ENCODE measurements at places on chromosomes 7 and 10.

DNA sequence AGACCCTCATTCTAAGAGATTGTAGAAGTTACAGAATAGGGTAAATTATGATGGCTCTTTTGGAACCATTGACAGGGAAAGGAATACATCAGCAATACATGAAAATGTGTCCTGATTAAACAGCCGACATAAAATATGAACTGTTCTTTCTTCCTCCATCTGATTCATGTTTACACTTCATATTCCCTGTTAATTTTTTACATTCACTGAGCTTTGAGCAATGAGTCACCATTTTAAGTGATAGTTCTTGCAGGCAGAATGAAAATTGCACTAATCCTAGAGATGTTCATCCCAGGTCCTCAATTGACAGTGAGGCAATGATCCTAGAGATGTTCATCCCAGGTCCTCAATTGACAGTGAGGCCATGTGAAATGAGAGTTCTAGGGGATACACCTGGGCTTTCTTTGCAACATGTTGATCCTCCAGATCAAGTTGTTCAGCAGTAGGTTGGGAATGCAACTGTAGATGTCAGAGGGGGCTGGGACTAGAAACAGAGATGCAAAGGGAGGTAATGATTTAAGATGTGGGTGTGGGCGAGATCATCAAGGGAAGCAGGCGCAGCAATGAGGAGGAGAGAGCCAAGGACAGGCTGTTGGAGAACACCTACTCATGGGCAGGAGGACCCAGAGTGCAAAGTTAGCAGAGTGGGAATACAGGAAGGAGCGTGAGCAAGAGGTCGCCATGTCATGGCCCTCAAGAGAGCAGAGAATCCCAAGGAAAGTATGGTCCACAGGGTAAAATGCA lies 138.7 kb downstream of the ZNF365 start:
- no peak for DNase-seq

DNA sequence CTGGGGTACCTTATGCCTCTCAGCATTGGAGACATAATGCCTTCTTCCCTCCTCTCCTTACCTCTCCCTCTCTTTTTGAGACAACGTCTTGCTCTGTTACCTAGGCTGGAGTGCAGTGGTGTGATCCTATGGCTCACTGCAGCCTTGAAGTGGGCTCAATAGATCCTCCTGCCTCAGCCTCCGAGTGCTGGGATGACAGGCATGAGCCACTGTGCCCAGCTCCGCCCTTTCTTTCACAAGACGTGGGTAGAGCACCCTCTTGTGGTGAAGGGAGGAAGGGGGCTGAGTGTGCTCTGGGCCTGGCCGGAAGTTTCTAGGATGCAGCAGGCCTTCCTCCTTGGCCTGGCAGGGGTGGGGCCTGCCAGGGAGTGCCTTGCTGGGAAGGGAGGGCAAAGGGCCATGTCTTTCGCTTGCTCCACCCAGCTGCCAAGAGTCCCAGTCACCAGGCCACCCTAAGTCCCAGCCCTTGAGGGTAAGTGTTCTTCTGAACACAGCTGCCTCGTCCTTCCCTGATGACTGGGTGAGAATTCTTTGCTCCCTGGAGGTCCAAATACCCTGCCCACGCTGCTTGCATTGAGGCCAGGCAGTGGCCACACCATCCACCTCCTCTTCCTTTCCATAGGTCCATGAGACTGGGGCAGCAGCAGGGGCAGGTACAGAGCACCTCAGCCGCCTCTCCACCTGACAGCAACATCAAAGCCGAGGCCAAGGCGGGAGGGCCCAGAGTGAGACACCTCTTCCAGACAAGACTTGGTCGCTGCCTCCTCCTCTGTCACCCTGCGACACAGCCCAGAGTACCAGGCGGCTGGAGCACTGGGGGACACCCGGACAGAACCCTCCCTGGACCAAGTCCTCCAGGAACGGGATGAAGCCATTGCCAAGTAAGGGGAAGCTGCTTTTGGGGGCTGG lies 3.7 kb downstream of the ABHD11 start:
- DNase-seq: peak; percentile 100

GRCh38 chr7:54253036-54253373 lies 289.2 kb upstream of the VSTM2A start:
- no peak for DNase-seq

DNA sequence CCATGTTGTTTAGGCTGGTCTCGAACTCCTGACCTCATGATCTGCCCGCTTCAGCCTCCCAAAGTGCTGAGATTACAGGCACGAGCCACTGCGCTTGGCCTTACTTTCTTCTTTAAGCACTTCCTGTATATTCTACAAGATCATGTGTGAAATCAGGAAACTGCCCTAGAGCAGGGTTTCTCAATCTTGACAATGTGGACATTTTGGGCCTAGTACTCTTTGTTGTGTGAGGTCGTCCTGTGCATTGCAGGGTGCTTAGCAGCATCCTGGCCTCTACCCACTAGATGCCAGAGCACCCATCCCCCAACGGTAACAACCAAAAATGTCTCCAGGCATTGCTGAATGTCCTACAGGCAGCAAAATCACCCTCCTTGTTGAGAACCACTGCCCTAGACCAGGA lies 24.7 kb downstream of the RRP12 start:
- DNase-seq: no peak

- no peak for DNase-seq
Measured at GRCh38 chr7:129750501-129750900, 139.0 kb downstream of the NRF1 start.

- no peak for DNase-seq
Measured at GRCh38 chr10:23872290-23872689, 336.6 kb upstream of the KIAA1217 start.

GRCh38 chr7:75866489-75867389 lies 12.1 kb upstream of the RHBDD2 start:
- DNase-seq: peak; percentile 65

GRCh38 chr10:118342638-118343020 lies 505 bp upstream of the FAM204A start:
- DNase-seq: no peak

- DNase-seq: no peak
Measured at GRCh38 chr10:12868229-12868628, 133.3 kb downstream of the CCDC3 start.

DNA sequence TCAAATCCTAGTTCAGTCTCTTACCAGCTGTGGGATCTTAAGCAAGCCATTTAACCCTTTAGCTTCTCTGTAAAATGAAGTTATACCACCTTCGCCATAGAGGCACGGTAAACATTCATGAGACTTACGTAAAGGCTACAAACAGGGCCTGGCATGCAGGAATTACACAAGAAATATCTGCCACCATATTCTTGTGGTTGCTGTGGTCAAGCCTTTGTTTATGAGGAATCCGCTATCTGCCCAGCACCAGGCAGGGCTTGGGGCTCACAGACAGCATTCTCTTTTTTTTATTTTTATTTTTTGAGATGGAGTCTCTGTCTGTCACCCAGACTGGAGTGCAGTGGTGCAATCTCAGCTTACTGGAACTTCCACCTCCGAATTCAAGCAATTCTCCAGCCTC lies 9.9 kb downstream of the AIFM2 start:
- no peak for DNase-seq

DNA sequence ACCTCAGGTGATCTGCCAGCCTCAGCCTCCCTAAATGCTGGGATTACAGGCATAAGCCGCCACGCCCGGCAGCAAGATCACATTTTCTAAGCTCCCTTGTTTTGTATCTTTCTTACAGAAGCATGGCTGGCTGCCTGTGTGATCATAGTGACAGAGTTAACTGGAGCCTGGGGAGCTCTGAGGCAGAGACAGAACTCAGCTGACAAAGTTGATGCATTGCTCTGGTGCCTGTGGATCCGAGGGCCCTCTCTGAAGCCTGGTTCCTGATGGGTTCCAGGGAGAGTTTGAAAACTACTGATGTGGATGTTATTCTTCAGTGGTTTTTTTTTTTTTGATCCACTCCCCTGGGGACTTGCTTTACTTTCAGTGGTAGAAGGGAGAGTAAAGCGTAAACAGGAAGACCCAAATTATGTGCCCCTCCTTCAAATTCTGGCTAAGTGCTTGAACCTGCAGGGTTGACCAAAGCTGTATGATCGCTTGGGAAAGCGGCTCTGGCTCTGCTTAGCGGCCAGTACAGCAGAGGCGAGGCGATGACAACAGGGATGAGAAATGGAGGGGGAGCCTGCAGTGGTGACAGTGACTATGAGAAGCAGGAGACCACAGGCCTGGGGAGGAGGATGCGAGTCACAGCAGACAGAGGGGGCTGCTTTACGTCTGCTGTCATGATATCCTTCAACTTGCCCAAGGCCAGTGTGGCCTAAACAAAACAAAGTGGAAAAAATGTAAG lies 6.8 kb upstream of the EFCAB10 start:
- DNase-seq: no peak

DNA sequence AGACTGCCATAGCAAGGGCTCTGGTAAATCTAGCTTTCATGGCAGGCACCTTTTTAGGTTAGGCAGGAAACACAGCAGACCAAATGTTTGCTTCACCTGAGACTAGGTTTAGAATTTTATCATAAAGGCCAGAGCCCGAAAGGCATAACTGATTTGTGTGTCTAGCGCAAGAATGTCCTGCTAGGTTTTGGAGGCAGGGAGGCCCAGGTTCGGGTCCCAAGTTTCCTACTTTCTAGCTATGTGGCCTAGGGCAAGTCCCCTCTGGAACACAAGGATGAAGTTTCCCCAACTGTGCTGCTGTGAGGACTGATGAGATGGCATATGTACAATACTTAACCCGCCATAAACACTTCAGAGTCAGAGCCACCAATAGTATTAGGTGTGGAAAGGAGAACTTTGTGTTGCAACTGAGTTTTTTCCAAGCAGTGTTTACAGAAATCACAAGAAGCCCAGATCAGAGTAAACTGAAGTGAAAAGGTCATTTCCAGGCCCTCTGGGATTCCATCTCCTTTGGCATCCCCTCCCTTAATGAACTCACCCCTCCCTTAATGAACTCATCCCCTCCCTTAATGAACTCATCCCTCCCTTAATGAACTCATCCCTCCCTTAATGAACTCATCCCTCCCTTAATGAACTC lies 244.9 kb downstream of the SKAP2 start:
- DNase-seq: no peak

DNA sequence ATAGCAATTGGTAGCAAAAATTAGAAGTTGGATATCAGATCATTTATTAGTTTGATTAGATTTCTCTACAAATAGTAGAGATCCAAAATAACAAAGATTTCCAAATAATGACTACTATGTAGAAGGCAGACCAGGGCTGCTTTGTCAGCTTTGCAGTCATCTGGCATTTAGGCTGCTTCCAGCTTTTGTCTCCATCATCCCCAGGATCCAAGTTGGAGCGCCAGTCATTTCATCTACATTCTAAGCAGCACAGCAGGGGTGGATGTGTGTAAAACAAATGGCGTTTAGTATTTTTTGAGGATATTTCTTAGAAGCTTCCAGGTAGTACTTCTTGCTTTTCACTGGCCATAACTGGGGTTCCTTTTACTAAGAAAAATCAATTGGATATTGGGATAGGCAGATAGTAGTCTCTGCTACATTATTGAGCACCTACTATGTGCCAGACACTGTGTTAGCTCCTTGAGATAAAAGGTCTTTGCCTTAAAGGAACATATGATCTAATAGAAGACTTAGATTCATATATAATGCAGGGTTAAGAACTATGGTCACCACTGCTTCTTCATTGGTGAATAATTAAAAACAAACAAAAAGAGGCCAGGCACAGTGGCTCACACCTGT lies 41.5 kb downstream of the TPST1 start:
- DNase-seq: no peak
